ENCODE measurements at places on chromosomes 1 and 21.

GRCh38 chr1:9198538-9199361 lies 35.8 kb upstream of the H6PD start:
- DNase-seq: no peak

DNA sequence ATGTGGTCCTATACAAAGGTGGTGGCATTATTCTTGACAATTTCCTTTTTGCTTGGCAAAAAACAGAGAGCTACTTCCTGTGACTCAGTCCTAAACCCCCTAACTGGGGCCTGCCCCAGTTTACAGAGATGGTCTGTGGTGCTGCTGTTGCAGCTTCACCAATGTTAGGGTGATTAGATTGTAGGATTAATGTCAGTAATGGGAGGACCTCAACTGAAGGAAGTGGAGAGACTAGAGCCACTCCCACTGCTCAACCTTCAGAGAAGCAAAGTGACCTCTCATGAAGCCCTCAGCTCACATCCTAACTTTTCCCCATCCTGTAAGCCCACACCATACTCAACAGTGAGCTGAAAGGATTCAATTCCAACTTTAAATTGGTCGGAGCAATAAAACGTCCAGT lies 3.6 kb downstream of the S100A6 start:
- peak; percentile 5 for DNase-seq

- DNase-seq: no peak
Observed at GRCh38 chr1:203307641-203308126, 2.4 kb downstream of the BTG2 start.

DNA sequence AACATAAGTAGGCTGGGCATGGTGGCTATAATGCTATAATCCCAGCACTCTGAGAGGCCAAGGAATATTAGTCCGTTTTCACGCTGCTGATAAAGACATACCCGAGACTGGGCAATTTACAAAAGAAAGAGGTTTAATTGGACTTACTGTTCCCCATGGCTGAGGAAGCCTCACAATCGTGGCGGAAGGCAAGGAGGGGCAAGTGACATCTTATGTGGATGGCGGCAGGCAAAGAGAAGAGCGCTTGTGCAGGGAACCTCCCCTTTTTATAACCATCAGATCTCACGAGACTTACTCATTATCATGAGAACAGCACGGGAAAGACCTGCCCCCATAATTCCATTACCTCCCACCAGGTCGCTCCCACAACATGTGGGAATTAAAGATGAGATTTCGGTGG lies 28.5 kb downstream of the PTGFRN start:
- no peak for DNase-seq

GRCh38 chr1:150973836-150974579 lies 627 bp downstream of the CERS2 start:
- DNase-seq: no peak

- DNase-seq: peak; percentile 35
Observed at GRCh38 chr1:93447481-93448291, at the start of gene FNBP1L. TSS of gene FNBP1L (plus strand) at chr1:93448118. CDS start at chr1:93448282, 164 bp downstream.

DNA sequence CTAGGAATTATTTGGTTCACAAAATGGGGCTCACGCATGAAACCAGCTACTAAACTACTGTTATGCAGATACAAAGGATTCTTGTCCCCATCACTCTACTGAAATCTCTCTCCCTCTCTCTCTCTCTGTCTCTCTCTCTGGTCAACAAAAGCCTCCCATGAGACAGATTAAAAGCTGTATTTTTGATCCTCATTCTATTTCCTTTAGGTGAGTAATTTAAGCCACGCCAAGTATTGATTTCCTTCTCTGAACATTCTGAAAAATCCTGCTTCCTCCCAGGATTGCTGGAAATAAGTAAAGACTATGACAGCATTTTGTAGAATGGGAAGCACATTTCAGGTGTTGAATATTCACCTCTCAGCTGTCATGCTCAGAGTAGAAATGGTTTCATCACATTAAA lies 43.7 kb downstream of the PRDX6 start:
- DNase-seq: no peak

DNA sequence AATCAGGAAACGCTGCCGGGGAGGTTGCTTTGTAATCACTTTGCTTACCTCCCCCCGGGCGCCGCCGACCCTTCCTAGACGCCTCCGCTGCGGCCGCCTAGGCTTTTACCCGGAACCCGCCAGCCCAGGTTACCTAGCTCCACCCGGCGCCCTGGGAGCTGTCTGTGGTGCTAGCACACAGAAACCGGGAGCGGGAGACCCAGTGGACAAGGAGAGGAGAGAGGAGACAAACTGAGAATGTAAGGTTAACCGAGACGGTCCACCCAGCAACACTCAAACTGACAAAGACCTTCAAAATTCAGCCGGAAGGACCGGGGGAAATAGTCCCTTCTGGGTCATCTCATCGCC lies 9.8 kb downstream of the BARHL2 start:
- DNase-seq: no peak

DNA sequence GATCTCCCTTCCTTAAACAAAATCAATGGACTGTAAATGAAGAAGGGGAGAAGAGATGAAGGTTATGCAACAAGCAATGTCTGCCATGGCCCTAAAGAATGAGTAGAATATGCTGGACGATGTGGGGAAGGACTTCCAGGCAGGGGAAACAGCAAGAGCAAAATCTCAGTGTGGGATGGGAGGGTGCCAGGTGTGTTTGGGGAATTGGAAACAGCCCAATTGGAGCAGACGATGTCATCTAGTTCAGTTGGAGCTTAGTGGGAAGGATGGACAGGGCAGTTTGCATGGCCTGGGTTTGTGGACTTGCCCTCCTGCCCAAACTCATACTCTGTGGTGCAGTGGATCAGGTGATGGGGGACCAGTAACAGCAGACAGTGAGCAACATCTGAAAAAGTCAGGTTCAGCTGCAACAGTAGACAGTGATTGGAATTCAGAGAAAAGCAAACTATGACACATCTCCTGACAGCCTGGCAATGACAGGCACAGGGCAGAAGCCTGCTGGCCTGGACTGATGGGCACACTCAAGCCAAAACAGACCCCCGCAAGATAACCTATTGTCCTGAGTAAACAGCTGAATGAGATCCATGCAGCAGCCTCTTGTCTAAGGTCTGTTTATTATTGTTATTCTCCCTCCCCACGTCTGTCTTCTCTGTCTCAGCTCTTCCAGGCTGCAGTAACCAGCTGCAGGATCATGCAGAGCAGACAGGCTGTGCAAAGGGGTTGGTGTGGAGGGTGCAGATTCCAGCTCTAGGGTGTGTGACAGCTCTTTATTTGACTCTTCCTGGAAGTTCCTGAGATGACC lies 50.5 kb upstream of the PRELP start:
- DNase-seq: no peak

GRCh38 chr21:24076179-24076578 lies 1531.1 kb downstream of the MRPL39 start:
- no peak for DNase-seq

GRCh38 chr1:108947871-108948525 lies 15.3 kb downstream of the CLCC1 start:
- no peak for DNase-seq

GRCh38 chr1:156885314-156885713 lies 8.2 kb upstream of the PEAR1 start:
- no peak for DNase-seq

GRCh38 chr21:29295066-29295650 lies 3.6 kb upstream of the BACH1 start:
- no peak for DNase-seq

DNA sequence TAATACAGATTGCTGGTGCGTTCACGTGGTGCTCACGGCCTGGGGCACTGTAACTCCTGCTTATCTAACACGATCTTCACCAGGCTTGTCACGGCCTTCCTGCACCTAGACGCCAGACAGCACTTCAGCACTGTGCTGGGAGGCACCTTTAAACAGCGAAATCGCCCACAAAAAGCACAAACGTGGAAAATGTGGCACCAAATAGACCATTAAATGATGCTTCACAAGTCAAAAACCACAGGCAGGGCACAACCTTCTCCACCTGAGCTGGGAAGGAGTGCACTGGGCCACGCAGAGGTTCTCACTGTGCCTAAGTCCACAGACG lies 20.0 kb downstream of the IBA57 start:
- DNase-seq: no peak

- no peak for DNase-seq
Observed at GRCh38 chr21:38434913-38435533, 63.3 kb downstream of the ERG start.

DNA sequence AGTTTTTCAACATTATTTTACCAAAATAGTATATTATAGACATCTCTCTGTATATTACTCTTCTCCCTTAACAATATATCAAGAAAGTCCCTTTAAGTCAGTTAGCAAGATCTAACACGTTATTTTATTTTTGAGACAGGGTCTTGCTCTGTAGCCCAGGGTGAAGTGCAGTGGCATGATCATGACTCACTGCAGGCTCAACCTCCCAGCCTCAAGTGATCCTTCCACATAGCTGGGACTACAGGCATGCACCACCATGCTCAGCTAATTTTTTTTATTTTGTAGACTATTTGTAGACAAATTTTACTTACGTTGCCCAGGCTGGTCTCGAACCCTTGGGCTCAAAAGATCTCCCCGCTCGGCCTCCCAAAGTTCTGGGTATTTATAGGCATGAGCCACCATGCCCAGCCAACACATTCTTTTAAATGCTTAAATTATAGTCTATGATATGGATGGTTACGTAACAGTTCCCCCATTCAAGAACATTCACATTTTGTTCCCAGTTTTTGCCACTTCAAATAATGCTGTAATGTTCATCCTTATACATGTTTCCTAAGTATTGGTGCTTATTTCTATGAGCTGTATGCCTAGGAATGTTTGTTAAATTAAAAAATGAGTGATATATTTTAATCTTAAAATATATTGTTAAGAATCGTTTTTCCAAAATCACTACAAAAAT lies 70.4 kb downstream of the TUT4 start:
- DNase-seq: no peak

- no peak for DNase-seq
Observed at GRCh38 chr1:162908780-162909179, 47.8 kb upstream of the CCDC190 start.

DNA sequence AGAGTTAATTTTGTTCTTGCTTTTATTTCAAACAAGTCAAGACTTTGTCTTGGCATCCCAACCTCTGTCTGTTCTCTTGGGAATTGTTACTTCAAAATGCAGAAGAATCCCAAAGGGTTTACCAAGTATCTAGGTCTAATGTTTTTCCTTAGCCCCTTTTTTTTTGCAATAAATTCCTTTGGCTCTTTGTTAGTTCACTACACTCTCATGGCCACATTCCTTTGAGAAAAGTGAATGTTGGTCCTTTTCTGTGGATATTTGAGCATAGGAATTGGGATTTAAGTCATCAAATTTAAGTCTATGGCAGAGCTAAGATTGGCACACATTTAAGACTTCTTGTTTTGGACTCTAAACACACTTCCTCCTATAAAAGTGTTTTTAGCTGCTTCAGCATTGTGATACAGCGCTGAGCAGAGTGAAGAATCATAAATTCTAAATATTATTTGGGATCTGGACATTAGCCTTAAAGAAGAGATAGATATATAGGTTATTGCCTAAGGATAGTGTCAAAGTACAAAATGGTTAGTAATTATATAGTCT lies 1.9 kb downstream of the BTF3L4 start:
- no peak for DNase-seq

GRCh38 chr1:112549590-112549989 lies 40.8 kb downstream of the WNT2B start:
- DNase-seq: no peak

- DNase-seq: no peak
Observed at GRCh38 chr21:27721675-27722074, 754.8 kb upstream of the ADAMTS5 start.

GRCh38 chr1:151346082-151346768 lies 827 bp downstream of the RFX5 start:
- DNase-seq: no peak

DNA sequence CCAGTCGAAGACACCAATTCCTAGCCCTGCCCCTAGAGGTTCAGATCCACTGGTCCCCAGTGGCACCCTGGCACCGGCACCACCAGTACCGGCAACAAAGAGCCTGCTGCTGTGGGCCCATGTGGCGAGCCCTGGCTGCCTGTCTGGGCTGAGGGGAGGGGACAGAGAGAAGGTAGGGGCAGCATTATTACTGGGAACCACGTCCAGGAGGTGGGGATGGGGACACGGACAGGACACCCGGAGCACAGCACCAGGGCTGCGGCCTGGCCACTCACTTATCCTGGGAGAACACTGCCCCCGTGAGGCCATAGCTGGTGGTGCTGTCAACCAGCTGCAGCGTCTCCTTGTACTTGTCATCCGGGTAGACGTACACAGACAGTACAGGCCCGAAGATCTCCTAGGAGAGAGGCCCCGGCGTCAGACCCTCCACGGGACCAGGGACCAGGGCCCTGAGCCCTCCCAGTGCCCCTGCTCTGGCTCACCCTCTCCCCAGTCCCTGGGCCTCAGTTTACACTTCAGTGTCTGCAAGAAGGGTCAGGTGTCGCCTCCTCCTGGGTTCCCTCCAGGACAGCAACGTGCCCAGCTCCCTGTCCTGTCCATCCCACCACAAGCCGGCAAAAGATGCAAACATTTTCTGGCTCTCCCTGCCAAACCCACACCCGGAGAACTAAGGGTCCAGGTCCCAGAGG lies 15.8 kb upstream of the TAS1R2 start:
- no peak for DNase-seq

GRCh38 chr1:232557096-232557495 lies 72.8 kb downstream of the SIPA1L2 start:
- DNase-seq: no peak

DNA sequence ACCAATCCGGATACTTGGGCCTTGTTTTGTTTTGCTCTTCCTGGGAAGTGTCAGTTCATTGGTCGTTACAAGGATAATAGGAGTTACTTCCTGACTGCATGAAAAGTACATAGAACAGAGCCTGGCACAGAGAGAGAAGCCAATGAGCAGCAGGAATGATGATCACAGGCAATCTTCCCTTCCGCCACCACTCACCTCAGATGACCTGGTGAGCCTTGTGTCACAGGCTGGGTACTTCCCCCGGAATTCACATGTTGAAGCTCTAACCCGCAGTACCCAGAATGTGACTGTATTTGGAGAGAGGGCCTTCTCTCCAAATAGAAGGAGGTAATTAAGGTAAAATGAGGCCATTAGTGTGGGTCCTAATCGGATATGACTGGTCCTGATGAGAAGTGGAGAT lies 18.8 kb upstream of the GPR137B start:
- DNase-seq: no peak

GRCh38 chr1:62439652-62440371 lies 3.0 kb downstream of the USP1 start:
- no peak for DNase-seq

GRCh38 chr1:41891199-41891896 lies 27.4 kb downstream of the HIVEP3 start:
- DNase-seq: no peak

DNA sequence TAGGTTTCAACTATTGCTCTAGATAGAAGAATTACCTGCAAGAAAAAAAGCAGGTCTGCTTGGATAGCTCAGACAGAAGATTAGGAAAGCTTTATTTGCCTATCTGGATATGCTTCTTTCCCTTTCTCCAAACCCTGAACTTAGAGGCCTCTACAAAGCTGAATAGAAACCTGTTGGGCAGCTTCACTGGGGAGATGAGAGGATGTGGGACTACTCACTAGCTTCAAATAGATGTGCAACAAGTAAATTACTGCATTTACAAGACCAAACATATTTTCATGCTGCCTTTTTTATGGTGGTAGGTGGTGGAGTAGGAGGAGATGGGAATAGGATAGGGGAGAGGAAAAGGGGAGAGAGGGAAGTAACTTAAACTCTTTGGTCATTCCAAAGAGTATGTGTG lies 6.4 kb downstream of the CLCA2 start:
- DNase-seq: no peak
